ENCODE measurements at places on chromosomes 2 and 18. TPM values are rescaled to one million over a fixed set of nuclear protein-coding genes. Genes with fewer than 3 reads are reported as not detected.

Gene HJURP
- 2.2 TPM for total RNA-seq

Gene PCGF1
- total RNA-seq, result 22.4 TPM

Gene SCLY
- total RNA-seq, result 10.8 TPM

Gene CAPN14
- total RNA-seq, result 0.53 TPM

Gene CFAP65
- total RNA-seq, result not detected

Gene ABCG8
- total RNA-seq, result not detected

Gene CD8B2
- 0.55 TPM for total RNA-seq

Gene DSC2
- total RNA-seq, result 36.4 TPM

Gene KIF5C
- 0.30 TPM for total RNA-seq

Gene FBXO36
- total RNA-seq, result 5.5 TPM

Gene CENPA
- 3.9 TPM for total RNA-seq

Gene MRPL44
- total RNA-seq, result 24.4 TPM

Gene ZNF892
- total RNA-seq, result 2.0 TPM

Gene PRKAG3
- not detected for total RNA-seq

Gene OTOS
- not detected for total RNA-seq

Gene TUBA4B
- total RNA-seq, result not detected

Gene TOGARAM2
- total RNA-seq, result 2.1 TPM

Gene MALT1
- total RNA-seq, result 38.2 TPM

Gene FEV
- total RNA-seq, result not detected

Gene SLC4A1AP
- total RNA-seq, result 15.1 TPM

Gene GPR39
- 1.4 TPM for total RNA-seq

Gene CCDC93
- total RNA-seq, result 55.6 TPM

Gene ELOA2
- not detected for total RNA-seq

Gene POTEE
- total RNA-seq, result not detected

Gene LAMA3
- 233 TPM for total RNA-seq

Gene SDC1
- 549 TPM for total RNA-seq

Gene METAP1D
- 4.6 TPM for total RNA-seq

Gene XDH
- total RNA-seq, result 1.7 TPM

Gene SCG2
- not detected for total RNA-seq

Gene PLGLB1
- total RNA-seq, result not detected

Gene ELMOD3
- 41.8 TPM for total RNA-seq

Gene NIF3L1
- total RNA-seq, result 34.7 TPM

Gene NEUROD1
- not detected for total RNA-seq

Gene CRYGD
- total RNA-seq, result not detected

Gene MDH1B
- 0.26 TPM for total RNA-seq

Gene MYCN
- total RNA-seq, result 2.4 TPM

Gene ALPP
- not detected for total RNA-seq

Gene TUBB8B
- total RNA-seq, result not detected

Gene XIRP2
- not detected for total RNA-seq

Gene SNED1
- 5.6 TPM for total RNA-seq

Gene CRYBA2
- total RNA-seq, result not detected

Gene SERPINB10
- total RNA-seq, result 1.0 TPM

Gene B4GALT6
- total RNA-seq, result 2.1 TPM

Gene TTR
- not detected for total RNA-seq

All from suprapubic skin (tissue), 4 donors.